Muscle of leg (tissue), 16 donors: ENCODE measurements at places on chromosomes 1 and 21. TPM values are rescaled to one million over a fixed set of nuclear protein-coding genes. Genes with fewer than 3 reads are reported as not detected.

The CHI3L2 gene
- 0.09 TPM for total RNA-seq

The ETV3L gene
- not detected for total RNA-seq

The TSACC gene
- total RNA-seq: 0.27 TPM

The PIK3R3 gene
- 8.1 TPM for total RNA-seq

The HPCAL4 gene
- total RNA-seq: 1.8 TPM

The RXRG gene
- 53.0 TPM for total RNA-seq

The HLX gene
- 12.8 TPM for total RNA-seq

The MEGF6 gene
- 20.8 TPM for total RNA-seq

DNA sequence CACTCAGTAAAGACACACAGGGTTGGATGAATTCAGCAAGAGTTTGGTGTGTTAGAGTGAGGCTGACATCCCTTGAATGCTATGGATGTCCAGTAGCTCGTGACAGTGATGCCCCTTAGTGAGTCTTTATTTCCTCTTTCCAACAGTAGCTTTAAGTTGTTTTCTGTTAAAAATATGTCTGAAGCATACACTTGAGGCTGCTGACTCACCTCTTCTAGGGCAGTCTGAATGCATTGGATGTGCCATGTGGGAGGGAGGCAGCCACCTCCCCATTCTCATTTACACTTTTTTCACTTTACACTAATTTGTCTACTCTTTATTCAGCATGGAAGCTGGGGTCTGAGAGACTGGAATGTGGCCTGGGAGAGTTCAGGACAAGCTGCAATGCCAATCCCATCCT is 17.6 kb downstream of the NOS1AP start:
- no peaks in the 10 kb centered on the region for H3K27me3 ChIP-seq
- no peaks in the 10 kb centered on the region for H3K36me3 ChIP-seq
- no peak overlapping the region for H3K27ac ChIP-seq
- no peak overlapping the region for H3K4me3 ChIP-seq

DNA sequence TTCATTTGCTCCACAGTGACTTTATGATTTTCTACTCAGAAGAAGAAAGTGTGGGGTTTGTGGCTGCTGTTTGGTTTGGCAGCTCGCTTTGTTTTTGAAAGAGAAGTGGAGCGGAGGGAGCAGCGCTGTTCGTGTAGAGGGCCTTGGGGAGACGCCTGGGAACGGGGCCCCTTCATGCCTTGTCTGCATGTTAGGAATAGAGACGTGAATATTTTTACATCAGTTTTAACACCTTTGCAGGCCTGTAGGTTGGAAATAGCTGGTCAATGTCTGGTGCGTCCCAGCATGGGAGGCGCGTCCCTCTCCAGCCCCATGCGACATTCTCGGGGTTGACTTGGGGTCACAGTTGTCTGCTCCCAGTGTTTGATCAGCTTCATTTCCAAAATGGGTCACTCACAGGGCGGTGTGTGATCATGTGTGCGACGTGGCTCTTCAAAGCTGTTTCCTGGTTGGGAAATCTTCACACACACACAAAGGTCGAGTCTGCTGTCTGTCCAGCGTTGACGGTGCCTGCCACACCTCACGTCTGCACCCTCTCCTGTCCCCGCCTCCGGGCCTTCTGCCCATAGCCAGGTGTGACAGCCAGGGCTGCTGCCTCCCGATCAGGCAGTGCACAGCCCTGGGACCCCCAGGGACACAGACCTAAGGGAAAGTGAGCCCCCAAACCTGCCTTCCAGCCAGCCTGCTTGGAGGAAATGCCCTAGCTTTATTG is 149.2 kb downstream of the PSMG1 start:
- no peaks in the 10 kb centered on the region for H3K27me3 ChIP-seq
- no peaks in the 10 kb centered on the region for H3K36me3 ChIP-seq
- H3K4me1 ChIP-seq: peaks cover 19% of the 10 kb centered on the region

- no peak overlapping the region for H3K27ac ChIP-seq
- peaks cover 30% of the 10 kb centered on the region for H3K27me3 ChIP-seq
- no peak overlapping the region for H3K4me3 ChIP-seq
- peaks cover 23% of the 10 kb centered on the region for H3K4me1 ChIP-seq
- no peaks in the 10 kb centered on the region for H3K36me3 ChIP-seq
Measured at GRCh38 chr1:42961312-42962091, 2.8 kb upstream of the SLC2A1 start.

DNA sequence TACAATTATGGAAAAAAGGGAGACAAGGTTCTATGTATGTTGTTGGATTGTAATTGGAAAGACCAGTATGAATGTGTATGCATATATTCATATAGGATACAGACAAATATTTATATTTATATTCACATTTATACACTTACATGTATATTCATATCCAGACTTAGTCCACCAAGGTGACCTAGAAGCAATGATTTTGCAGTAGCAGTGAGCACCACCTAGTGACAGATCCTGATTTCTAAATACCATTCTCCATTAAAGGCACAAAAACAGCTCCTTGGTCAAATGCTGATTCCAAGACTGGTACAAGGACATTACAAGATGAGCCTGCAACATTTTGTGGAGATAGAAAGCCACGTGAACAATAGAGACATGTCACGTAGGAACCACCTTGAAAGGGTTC is 153.4 kb downstream of the SDCCAG8 start:
- no peak for DNase-seq
- H3K27me3 ChIP-seq: no peaks in the 10 kb centered on the region
- H3K4me1 ChIP-seq: no peaks in the 10 kb centered on the region
- no peak overlapping the region for H3K27ac ChIP-seq
- H3K4me3 ChIP-seq: no peak overlapping the region
- H3K36me3 ChIP-seq: no peaks in the 10 kb centered on the region

DNA sequence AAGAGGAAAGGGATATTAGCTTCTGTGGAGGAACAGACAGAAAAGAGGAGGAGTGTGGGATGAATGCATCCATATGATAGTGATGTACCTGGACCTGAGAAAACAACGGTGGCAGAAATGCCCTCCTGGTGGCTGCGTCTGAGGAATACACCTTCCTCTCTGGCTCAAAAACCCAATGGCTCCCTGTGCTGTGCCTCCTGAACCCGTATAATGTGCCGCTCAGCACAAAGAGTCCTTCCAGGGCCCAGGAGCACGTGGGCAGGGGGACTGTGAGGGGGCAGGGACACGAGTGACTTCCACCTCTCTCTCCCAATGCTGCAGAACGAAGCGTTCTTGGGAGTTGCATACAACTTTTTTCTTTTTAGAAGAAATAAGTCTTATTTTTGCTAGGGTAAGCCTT is 31.2 kb downstream of the IRF2BP2 start:
- no peaks in the 10 kb centered on the region for H3K27me3 ChIP-seq
- H3K4me3 ChIP-seq: no peak overlapping the region
- H3K27ac ChIP-seq: no peak overlapping the region
- no peaks in the 10 kb centered on the region for H3K36me3 ChIP-seq

DNA sequence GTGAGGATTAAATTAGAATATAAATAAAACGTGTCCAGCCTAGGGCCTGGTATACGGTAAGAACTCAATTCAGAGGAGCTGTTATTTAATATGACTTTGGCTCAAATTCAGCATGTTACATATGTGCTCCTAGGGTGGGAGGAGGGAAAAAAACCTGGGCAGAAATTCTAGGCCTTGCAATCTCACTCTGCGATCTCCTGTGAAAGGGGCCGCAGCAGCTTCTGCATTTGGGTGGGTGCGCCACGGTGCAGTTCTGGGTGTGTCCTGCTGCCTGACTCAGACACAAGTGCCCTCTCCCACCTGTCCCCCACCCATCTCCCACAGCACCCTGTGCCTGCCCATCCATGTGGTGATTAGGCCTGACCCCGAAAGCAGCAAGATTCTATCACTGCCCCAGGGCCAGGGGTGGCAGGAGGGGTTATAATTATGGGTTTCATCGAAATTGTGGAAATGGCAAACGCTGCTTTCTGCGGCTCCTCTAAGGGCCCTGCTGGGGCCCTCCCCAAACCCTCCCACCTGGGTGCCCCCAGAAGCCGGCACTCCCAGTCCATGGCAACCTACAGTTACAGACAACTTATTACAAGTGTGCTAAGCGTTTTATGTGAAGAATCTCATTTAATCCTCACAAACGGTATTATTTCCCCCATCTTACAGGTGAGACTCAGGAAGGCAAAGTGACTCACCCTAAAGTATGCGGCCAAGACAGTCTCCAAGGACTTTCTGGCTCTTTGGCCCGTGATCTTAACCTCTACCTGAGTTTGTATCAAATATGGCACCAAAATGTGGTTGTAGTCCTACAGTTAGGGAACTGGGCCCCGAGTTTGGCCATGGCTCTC is 25.5 kb upstream of the GRHL3 start:
- no peak overlapping the region for H3K27ac ChIP-seq
- no peak for DNase-seq
- no peaks in the 10 kb centered on the region for H3K36me3 ChIP-seq
- peaks cover 18% of the 10 kb centered on the region for H3K4me1 ChIP-seq
- H3K27me3 ChIP-seq: no peaks in the 10 kb centered on the region

- no peak overlapping the region for H3K27ac ChIP-seq
- peaks cover 25% of the 10 kb centered on the region for H3K4me1 ChIP-seq
- DNase-seq: no peak
- no peaks in the 10 kb centered on the region for H3K36me3 ChIP-seq
Measured at GRCh38 chr1:165544996-165545395, 1.2 kb downstream of the LRRC52 start.

- peak overlapping the region; percentile 72 for H3K27ac ChIP-seq
- no peak overlapping the region for H3K4me3 ChIP-seq
- H3K27me3 ChIP-seq: no peaks in the 10 kb centered on the region
- DNase-seq: peak; percentile 29
- H3K4me1 ChIP-seq: peaks cover 59% of the 10 kb centered on the region
Measured at GRCh38 chr1:2267051-2267830, 39.1 kb downstream of the SKI start.

DNA sequence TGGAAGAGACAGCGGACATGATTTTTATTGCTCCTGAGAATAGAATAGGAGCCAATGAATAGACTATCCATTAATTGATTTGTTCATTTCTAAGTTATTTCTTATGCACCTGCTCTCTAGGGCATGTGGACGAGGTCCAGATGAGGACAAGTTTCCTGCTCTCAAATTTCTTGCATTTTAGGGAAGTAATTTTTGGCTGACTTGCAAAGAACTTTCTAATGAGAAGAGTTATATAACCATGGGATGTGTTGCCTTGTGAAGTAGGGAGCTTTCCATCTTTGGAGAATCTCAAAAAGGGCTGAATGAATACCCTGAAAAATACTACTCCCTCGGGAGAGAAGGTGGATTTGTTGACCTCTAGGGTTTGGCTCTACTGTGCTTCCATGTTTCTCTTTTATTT is 243.0 kb downstream of the KIF26B start:
- H3K4me1 ChIP-seq: no peaks in the 10 kb centered on the region
- H3K27me3 ChIP-seq: no peaks in the 10 kb centered on the region
- H3K4me3 ChIP-seq: no peak overlapping the region
- peak; percentile 23 for DNase-seq
- H3K36me3 ChIP-seq: no peaks in the 10 kb centered on the region
- no peak overlapping the region for H3K27ac ChIP-seq

DNA sequence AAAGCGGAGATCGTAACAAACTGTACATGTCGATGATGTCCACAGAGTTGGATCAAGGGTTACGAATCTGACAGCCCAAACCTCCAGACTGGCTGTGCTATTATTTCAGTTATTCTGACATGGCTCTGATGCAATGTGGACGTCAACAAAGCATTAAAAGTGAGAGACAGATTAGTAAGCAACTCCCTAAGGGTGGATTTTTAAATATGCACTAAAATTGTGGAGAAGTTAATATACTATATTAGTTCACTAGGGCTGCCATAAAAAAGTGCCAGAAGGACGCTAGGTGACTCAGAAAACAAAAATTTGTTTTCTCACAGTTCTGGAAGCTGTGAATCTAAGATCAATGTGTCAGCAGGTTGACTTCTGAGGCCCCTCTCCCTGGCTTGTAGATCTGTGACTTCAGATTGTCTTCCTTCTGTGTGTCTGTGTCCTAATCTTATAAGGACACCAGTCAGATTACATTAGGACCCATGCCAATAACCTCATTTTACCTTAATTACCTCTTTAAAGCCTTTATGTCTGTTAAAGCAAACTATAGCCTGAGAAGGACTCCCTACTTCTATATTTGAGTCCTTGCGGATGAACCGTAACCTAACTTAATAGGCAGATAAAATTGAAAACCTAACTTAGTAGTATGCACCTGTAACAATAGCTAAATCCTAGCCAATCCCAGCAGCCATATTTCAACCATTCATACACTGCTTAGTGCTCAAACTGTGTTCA is 66.0 kb upstream of the BACH1 start:
- no peak overlapping the region for H3K4me3 ChIP-seq
- no peaks in the 10 kb centered on the region for H3K36me3 ChIP-seq

GRCh38 chr1:101437800-101438199 is 201.0 kb downstream of the S1PR1 start:
- H3K27me3 ChIP-seq: peaks cover 3% of the 10 kb centered on the region
- H3K4me3 ChIP-seq: no peak overlapping the region
- no peaks in the 10 kb centered on the region for H3K4me1 ChIP-seq
- no peak for DNase-seq
- no peak overlapping the region for H3K27ac ChIP-seq

GRCh38 chr1:4344065-4344732 is 310.2 kb upstream of the AJAP1 start:
- no peak for DNase-seq
- H3K36me3 ChIP-seq: no peaks in the 10 kb centered on the region
- H3K4me3 ChIP-seq: no peak overlapping the region
- H3K4me1 ChIP-seq: no peaks in the 10 kb centered on the region

DNA sequence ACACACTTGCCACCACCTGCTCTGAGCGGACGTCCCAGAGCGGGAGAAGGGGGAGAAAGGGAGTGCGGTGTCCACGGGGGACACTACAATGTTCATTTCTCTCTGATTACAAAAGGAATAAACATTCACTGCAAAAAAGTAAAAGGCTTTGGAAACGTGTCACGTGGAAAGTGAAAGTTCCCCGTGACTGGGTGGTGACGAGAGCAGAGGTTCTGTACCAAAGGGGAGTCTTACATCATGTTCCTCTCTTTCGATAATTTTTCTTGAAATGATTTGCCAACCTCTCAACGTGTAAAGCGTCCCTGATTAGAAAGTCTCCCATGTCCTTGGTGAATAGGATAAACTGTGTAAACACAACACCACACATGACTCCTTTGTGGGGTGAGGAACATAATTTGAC is 22.0 kb upstream of the PRDM15 start:
- H3K4me3 ChIP-seq: no peak overlapping the region
- peaks cover 47% of the 10 kb centered on the region for H3K36me3 ChIP-seq
- H3K27me3 ChIP-seq: no peaks in the 10 kb centered on the region
- no peaks in the 10 kb centered on the region for H3K4me1 ChIP-seq
- DNase-seq: no peak

DNA sequence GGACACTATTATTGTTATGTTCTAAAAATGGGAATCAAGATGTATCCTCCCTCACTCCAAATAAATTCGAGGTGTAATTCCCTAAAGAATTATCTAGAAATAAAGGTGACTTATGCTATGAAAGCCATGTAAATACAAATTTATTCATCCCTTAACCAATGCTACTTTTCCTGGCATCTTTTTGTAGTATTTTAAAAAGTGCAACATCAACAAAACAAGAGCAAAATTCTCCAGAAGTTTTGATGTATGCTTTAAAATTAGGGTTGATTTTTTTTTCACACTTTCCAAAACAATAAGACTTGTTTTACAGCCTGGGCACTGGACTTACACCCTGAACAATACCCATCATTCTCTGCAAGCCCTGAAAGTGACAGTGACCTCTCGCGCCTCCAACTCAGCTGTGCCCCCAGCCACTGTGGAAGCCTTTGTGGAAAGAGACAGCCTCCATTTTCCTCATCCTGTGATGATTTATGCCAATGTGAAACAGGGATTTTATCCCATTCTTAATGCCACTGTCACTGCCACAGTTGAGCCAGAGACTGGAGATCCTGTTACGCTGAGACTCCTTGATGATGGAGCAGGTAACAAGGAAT is 21.4 kb upstream of the CLCA1 start:
- no peak for DNase-seq
- no peak overlapping the region for H3K27ac ChIP-seq
- H3K27me3 ChIP-seq: no peaks in the 10 kb centered on the region
- H3K4me3 ChIP-seq: no peak overlapping the region
